CD4-positive, alpha-beta memory T cell (primary cell): ENCODE measurements at places on chromosomes 13 and 19.
A peak's percentile ranks its signal among the peaks of the same experiment; 100 is the strongest.

DNA sequence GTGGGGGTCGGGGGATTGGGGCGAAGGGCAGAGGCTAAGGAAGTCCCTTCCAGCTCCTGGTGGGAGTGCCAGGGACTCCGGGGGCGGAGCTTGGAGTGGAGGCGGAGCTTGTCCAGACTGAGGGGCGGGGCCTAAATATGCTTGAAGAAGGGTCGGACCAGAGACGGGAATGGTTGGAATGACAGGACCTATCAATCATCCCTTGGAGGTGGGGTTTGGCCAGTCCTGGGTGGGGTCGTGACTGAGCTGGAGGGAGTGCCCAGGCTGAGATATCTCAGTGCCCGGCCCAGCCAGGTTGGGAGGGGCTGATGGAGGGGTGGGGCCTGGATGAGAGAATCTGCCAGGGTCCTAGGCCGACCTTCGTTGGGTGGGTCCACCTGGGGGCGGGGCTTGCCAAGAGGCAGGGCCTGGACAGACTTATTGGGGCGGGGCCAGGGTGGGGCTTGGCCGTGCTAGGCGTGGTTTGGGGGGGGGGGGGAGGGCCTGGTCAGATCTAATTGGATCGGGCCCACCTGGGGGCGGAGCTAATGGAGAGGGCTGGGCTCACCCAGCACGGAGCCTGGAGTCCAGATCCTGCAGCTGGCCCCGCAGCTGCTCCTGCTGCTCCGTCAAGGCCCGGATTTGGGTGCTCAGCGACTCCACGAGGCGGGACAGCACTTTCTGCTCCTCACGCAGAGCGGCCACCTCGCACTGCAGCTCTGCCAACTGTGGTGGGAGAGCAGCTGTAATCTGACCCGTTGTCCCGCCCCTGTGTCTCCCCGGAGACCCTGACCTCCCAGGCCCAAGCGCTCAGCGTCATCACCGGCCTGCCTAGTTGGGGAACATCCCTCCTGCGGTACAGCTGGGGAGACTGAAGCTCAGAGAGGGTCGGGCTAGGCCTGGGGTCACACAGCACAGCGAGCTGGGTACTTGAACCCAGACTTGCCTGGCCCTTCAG is 2.6 kb upstream of the WIZ start:
- no peak for DNase-seq

DNA sequence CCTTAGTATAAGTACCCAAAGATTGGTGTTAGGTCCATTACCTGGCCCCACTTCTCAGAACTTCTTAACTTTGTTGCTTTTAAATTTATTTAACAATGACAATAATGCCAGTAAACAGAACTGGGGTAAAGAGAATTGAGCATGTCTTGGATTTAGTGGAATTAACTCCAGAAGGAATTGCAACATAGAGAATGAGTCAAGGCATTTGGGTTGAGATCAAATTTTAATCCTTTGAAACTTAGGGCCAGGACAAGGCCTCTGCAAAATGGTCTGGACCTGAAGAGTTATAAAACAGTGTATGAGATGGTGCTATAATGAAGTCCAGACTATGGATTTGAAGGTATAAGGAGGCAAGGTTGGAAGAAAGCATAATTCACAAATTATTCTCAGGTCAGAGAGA is 1030.4 kb downstream of the SLITRK5 start:
- no peak for DNase-seq

DNA sequence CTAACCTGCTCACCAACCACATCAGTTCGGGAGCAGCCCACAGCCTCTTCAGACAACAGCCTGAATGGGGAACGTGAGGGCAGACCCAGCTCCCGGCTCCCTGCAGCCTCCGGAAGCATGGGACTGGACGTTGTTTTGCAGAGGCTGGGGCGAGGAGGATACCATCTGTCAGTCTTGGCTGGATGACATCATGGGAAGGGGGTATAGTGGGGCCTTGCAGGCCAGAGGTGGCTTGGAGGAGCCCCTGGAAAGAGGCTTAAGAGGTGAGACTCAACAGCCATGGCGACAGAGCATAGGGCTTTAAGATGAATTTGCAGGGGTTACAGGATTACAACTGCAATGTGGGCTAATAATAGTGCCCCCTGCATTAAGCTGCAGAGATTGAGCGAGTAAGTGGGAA is 1.5 kb downstream of the FXYD3 start:
- DNase-seq = no peak

- DNase-seq = peak; percentile 85
Observed at GRCh38 chr19:48872884-48873475, 759 bp downstream of the PPP1R15A start.
